Adipocyte (in vitro differentiated cells): ENCODE measurements at places on chromosomes 16 and 17.

DNA sequence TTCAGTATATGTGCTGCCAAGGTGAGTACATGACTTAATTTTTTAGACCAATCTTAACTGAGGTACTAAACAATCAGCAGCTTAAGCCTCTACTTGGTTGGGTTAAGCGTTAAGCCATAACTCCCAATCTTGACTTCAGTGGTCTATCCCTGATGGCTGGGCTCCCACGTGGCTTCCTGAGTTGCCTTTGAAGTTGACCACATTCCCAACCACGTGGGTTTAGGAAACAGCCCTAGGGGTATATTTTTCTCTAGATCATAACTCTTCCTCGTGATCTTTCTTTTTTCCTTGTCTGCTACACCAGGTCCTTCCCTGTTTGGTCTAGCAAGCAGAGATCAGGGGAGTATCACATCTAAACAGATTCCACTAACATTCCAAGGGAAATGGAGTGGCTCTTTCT lies 20.1 kb upstream of the PIRT start:
- DNase-seq: no peak

DNA sequence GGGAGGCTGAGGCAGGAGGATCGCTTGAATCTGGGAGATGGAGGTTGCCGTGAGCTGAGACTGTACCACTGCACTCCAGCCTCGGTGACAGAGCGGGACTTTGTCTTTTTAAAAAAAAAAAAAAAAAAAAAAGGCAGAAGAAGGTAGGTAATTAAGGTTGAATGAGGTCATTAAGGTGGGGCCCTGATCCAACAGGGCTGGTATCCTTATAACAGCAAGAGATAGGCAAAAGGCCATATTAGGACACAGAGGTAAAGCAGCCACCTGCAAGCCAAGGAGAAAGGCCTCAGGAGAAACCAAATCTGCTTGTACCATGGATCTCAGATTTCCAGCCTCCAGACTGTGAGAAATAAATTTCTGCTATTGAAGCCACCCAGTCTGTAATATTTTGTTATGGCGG lies 60.3 kb downstream of the SPAG9 start:
- DNase-seq: no peak

DNA sequence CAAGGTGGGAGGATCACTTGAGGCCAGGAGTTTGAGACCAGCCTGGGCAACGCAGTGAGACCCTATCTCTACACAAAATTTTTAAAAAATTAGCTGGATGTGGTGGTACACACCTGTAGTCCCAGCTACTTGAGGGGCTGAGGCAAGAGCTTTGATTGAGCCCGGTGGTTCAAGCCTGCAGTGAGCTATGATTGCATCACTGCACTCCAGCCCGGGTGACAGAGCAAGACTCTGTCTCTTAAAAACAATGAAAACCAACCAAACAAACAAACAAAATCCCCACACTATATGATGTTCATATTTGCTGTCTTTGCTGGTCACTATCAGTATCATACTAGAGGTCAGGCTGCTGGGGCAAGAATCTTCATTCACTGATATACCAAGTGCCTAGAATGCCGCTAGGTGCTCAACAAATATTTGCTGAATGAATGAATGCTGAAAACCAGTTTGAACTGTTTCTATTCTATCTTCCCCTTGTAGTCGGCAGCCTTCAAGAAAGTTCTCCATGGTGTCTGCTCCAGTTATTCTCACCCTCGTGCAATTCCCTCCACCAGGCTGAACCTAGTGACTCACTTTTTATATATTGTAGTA lies 127.0 kb downstream of the IRX3 start:
- DNase-seq: no peak

GRCh38 chr17:42629411-42630009 lies 20.0 kb downstream of the TUBG1 start:
- DNase-seq: no peak

GRCh38 chr16:53220585-53220984 lies 165.8 kb downstream of the CHD9 start:
- DNase-seq: peak; percentile 47

DNA sequence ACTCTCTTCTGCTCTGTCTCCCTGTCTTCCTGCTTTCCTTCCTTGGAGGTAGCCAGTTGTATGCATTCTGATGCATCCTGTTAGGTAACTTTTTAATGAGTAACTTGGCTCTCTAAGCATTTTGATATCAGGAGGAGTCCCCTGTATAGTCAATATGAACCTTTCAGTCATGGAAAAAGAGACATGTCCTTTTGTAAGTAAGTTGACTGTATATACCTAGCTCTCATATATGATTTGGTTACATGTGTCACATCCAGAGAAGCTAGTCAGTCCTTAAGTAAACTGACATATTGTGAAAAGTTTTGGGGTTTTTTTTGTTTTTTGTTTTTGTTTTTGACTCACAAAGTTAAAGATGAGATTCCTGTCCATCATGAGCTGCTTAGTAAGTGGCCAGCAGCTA lies 18.8 kb downstream of the UTP18 start:
- no peak for DNase-seq

- DNase-seq: no peak
Measured at GRCh38 chr17:72460711-72461110, 339.9 kb downstream of the SOX9 start.

- peak; percentile 33 for DNase-seq
Measured at GRCh38 chr17:40903129-40903847, 18.2 kb upstream of the KRT20 start.

- DNase-seq: no peak
Measured at GRCh38 chr17:60157487-60158040, 7.8 kb downstream of the CA4 start.

- DNase-seq: no peak
Measured at GRCh38 chr17:1124896-1125787, 54.6 kb downstream of the ABR start.

- no peak for DNase-seq
Measured at GRCh38 chr16:822174-822908, 21.8 kb upstream of the GNG13 start.

- DNase-seq: peak; percentile 7
Measured at GRCh38 chr17:80364091-80364691, 50.8 kb upstream of the ENDOV start.

DNA sequence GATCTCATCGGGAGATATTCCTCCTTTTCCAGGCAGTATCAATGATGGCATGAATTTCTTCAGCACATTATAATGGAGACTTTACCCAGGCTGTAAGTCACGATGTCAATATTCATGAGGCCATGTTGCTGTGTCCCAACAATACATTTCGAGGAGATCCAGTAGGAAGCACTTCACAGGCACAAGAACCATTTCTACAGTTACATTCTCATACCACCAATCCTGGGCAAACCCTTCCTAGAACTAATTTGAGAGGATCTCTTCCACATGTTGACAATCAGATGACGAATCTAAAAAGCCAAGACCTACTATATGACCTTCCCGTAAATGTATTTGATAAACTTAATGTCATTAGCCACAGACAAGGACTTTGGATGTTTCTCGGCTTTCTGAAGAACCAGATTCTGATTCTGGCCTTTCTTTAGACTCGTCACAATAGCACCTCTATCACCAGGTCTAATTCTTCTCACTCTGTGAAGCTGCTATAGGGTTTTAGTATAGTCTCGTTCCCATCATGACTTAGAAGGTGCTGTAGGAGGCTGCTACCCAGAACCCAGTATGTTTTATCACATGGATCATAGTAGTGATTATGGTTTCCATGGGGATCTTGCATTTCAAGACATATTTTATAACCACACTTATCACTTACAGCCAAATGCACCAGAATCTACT lies 40.2 kb downstream of the C16orf87 start:
- DNase-seq: no peak

- DNase-seq: no peak
Measured at GRCh38 chr16:72500545-72500944, 328.6 kb upstream of the PMFBP1 start.

DNA sequence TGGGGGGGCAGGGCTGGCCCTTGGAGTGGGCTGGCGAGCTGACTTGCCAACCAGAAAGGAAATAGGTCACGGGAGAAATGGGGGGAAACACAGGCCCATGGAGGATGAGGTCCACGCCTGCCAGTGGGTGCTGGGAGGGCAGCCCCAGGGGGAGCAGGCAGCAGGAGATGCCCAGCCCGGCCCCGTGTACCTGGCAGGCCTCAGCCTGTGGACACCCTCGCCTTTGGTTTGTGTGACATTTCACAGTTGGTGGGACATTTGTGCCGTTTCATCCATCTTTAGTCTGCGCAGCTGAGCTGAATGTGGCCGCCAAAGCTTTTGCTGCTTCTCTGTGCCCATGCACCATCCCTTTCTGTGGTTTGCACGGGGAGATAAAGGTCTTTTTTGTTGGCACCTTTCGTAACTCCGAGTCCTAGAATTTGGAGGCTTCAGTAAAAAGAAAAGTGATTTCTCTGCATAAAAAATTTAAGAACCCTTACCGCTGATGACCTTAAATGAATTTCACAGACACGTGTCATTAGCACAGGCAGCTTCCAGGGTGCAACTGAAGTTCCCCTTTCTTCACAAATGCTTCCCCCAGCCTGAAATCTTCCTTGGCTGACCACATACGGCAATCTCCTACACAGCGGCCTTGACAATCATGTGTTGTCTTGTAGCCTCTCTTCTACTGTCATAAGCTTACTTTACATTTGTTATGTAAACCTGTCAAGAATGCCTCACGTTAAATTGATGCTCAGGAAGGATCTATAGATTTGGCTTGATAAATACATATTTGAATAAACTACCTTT lies 193.6 kb downstream of the RPTOR start:
- no peak for DNase-seq

DNA sequence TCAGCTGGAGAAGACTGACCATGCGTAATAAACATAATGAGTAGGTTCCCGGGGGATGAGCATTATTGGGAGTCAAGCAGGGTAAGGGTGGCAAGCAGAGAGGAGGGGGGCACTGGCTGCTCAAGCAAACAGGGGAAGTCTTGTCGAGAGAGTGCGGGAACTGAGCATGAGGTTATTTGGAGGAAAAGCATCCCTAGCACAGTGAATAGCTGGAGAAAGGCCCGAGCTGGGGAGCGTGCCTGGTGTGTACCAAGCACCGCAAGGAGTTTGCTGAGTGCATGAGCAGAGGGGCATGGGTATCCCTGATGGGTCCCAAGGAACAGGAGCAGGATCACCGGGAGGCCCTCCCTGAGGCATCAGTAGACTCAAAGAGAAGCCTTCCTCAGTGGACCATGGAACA lies 17.2 kb downstream of the CYTH1 start:
- no peak for DNase-seq

- DNase-seq: no peak
Measured at GRCh38 chr17:45366049-45366448, 49.2 kb upstream of the MAP3K14 start.

- DNase-seq: no peak
Measured at GRCh38 chr17:49382556-49382955, 20.5 kb upstream of the ZNF652 start.

DNA sequence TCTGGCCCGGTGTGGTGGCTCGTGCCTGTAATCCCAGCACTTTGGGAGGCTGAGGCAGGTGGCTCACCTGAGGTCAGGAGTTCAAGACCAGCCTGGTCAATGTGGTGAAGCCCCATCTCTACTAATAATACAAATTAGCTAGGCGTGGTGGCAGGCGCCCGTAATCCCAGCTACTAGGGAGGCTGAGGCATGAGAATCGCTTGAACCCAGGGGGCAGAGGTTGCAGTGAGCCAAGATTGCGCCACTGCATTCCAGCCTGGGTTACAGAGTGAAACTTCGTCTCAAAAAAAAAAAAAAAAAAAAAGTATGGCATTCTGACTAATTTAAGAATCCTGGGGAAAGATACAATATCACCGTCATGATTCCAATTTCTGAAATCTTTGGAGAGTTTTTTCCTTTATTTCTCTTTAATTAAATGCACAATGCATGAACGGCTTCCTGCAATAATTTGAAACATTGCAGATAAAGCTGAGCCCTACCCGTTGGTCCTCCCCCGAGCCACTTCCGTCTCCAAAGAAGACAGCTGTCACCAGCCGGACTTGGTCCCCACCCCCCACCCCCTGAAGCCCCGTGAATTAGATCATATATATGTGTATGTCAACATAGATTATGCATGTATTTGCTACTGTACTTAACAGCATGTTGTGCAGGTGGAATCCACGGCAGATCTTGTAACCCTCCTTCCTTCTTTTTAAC lies 142.6 kb upstream of the PLCG2 start:
- no peak for DNase-seq

DNA sequence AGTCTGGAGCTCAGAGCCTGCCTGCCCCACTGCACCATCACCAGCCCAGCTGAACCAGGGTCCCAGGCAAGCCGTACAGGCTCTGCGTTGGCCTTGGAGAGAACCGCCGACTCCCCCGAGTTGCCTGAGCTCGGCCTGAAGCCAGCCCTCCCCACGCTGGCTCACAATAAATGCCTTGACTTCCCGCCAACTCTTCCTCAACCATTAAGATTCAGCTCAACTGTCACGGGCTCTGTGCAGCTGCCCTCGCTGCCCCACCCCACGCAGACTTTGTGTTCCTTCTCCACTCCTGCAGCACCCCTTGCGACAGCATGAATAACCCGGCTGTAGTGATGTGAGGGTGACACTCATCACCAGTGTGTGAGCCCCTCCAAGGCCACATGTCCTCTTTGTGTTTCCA lies 4.8 kb upstream of the QPRT start:
- DNase-seq: peak; percentile 26

GRCh38 chr17:61366715-61367413 lies 32.8 kb upstream of the TBX2 start:
- DNase-seq: no peak

GRCh38 chr16:69706256-69706974 lies 19.9 kb downstream of the NQO1 start:
- DNase-seq: peak; percentile 50

GRCh38 chr16:30472328-30472942 lies at the start of gene ITGAL:
Gene ITGAL, plus strand, starts transcription at chr16:30472742. Its CDS starts 96 bp downstream, at chr16:30472838.
- DNase-seq: no peak

- no peak for DNase-seq
Measured at GRCh38 chr16:79082970-79083369, 517.6 kb downstream of the MAF start.

GRCh38 chr17:31754239-31754945 lies 104.7 kb downstream of the COPRS start:
- DNase-seq: peak; percentile 25

- DNase-seq: no peak
Measured at GRCh38 chr17:77724876-77725615, 233.5 kb upstream of the TNRC6C start.
